ENCODE measurements at places on chromosomes 11 and 22.
A peak's percentile ranks its signal among the peaks of the same experiment; 100 is the strongest.

GRCh38 chr11:85299258-85299942 is 327.7 kb downstream of the DLG2 start:
- no peak for DNase-seq

GRCh38 chr11:59403546-59403945 is 22.7 kb downstream of the OR5A2 start:
- DNase-seq = no peak

- no peak for DNase-seq
These were observed 11.9 kb downstream of the TMEM121B start for GRCh38 chr22:17109113-17109865.

- no peak for DNase-seq
These were observed 6.6 kb downstream of the KLHL22 start for GRCh38 chr22:20488946-20489345.

- DNase-seq = no peak
These were observed 37.4 kb downstream of the KCNQ1 start for GRCh38 chr11:2482204-2482603.

DNA sequence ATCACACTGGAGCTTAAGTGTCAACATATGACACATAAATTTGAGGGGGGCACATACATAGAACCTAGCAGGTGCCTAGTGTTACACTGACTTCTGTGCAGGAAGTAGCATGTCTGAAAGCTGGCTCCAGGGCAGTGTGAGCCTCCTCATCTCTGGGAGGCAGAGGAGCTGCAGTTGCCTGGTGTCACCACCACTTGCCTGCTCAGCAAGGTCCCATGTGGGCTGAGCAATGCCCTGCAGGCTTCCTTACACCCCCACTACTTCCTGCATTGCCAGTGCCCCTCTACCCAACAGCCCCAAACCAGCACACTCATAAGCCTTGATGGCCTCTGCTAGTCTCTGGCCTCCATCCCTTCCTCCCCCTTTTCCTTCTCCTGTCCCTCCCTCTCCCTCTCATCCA is 165.8 kb downstream of the BUD13 start:
- DNase-seq = no peak

DNA sequence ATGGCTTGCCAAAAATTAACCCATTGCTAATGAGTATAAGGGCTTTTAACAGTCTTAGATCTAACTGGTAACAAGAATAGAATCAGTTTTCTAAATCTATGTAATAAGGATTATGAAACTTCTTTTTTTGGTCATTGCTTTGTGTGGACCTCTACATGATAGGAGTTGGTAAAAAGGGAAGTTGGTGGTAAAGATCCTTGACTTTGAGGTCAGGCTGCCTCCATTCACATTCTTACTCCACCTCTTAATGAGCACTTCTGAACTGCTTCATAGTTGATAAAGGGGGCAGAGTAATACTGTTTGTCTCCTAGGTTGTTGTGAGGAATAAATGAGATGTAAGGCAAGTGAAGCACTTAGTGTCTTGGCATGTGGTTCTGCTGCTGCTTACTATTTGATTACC is 10.6 kb downstream of the EIF3M start:
- DNase-seq = no peak

DNA sequence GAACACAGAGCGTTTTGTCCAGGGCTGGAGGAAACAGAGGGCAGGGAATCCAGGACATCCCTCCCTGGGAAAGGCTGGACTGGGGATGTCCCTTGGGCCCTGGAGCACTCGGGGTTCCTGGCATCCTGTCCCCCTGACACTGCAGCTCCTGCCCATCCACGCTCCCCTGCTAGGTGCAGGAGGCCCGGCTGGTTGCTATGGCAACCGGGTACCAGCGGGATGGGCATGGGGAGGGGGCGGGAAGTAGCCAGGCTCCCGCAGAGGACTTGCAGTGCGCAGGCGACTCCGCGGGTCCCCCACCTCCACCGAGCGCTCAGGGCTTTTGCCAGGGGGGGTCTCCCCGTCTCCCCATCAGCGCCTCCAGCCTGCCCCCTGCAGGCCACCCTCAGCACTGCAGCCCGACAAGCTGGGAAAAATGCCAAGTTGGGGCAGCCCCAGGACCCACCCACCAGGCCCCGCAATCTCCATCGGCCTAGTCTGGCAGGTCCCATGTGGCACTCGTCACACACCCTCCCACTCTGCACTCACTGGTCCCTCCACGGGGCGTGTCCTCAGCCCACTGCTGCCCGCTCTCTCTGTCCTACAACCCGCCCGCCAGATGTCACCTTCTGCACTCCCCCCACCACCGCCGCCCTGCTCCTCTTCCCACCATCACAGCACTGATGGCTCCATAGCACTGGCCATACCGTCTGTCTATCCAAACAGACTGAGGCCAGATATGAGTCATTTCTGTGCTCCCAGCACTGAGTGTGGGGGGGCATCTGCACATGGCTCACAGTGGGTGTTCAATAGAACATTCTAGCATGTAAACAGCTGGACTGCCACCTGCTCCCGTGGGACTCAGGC is 31.5 kb downstream of the KIAA0930 start:
- DNase-seq = peak; percentile 13

- DNase-seq = no peak
These were observed 52.5 kb upstream of the NNMT start for GRCh38 chr11:114243461-114244372.

GRCh38 chr22:23564276-23564675 is 15.8 kb downstream of the IGLL1 start:
- DNase-seq = no peak

DNA sequence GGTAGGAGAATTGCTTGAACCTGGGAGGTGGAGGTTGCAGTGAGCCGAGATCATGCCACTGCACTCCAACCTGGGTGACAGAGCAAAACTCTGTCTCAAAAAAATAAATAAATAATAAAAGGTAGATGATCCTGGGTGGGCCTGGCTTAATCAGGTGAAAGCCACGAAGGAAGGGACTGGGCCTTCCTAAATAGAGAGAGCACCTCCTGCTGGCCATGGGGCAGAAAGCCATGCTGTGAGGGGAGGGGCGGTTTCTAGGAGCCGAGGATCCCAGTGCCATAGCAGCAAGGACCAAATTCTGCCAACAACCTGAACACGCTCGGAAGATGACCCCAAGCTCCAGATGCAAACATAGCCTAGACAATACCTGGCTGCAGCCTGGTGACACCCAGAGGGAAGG is 24.5 kb upstream of the DGKZ start:
- DNase-seq = no peak

DNA sequence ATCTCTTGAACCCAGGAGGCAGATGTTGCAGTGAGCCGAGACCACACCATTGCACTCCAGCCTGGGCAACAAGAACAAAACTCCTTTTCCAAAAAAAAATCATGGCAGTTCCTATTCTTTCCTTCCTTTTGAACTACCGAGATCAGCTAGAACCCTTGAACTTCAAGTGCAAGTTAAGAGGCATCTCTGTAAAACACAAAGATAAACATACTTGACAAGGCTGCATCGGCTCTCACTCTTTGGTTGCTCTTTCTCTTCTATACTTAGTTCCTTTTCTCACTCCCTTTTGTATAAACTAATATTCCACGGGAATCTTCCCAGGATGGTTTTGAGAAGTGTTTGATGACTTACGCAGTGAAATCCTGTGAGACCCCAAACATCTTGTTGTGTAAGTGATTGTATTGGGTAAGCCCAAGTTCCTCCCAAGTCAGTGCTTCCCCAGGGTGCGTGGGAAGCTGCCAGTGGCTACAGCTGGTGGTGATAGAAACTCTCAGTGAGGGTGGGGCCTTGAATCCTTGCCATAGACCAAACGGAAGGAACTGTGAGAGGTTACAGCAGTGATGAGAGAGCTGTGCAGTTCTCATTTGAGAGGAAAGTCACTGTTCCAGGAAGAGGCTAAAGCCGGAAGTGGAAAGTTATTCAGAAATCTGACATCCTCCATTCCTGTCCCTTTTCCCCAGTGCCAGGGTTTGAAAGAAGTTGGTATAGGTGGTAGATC is 24.1 kb upstream of the CDC42EP2 start:
- no peak for DNase-seq

DNA sequence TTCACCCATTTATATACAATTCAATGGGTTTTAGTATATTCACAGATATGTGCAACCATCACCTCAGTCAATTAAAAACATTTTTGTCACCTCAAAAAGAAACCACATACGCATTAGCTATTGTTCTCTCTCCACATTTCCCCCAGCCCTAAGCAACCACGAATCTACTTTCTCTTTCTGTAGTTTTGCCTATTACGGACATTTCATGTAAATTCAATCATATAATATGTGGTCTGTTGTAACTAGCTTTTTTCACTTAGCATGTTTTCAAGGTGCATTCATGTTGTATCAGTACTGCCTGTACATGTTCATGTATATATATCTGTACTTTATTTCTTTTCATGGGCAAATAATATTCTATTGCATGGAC is 104.7 kb upstream of the RRM1 start:
- DNase-seq = no peak

DNA sequence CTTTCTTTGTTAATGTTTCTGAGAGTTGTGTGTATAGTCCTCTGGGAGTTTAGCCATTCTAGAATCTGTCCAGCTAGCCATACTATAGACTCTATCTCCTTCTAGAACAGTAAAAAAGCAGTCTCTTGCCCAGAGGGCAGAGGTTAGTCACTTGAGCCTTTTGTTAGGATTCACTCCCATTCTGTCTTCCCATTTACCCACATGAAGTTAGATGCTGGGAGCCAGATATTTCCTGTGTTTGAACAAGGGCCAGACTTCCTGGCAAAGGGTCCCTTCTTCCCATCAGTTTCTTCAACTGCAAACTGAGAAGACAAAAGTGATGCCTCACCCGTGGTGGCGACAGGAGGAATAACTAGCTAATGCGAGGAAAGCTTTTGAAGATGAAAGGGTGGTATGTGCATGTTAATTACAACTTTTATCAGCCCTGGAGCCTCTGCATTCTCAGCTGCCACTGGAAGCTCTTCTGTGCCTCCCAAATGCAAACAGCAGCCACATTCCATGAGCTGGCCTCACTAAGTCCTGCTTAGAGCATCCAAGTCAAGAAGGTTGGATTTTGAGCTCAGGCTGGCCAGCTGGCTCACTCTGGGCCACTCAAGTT is 12.8 kb downstream of the CD44 start:
- DNase-seq = no peak

GRCh38 chr11:1194977-1195681 is 27.7 kb upstream of the MUC5B start:
- DNase-seq = no peak

DNA sequence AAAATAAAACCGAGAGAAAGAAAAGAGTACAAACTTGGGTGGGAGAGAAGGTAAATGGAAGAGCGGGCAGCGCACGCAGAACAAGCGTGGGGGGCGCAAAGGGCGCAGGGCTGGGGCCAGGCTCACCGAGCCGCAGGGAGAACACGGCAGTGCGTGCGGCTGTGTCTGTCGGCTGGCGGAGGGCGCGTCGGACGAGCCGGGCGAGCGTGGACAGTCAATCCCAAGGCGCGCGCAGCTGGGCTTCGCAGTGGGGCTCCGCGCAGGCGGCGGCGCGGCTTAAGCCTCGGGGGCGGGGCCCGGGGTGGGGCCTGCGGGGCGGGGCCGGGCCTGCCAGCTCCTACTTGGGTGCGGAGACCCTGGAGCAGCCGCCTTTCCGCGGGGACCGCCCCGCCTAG is at the start of gene UCP2:
Gene UCP2 (minus strand): TSS at position 249 of the 395 bp plus-strand sequence. CDS start 4,465 bp downstream, outside the sequence.
- peak; percentile 65 for DNase-seq

DNA sequence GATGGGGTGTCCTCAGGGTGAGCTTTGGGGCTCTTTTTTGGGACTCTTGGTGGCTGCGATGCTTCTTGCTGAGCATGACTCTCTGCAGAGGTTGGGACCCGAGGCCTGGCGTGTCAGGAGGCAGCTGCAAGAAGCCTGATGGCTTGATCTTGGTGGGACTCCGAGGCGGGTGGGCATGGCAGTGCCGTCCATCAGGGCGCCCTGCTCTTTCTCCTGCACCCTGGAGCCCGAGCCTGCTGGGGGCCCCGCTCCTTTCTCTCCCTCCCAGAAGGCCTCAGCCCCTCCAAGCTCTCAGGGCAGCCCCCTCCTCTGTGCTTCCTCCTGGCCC is 432.7 kb downstream of the TBC1D22A start:
- no peak for DNase-seq

DNA sequence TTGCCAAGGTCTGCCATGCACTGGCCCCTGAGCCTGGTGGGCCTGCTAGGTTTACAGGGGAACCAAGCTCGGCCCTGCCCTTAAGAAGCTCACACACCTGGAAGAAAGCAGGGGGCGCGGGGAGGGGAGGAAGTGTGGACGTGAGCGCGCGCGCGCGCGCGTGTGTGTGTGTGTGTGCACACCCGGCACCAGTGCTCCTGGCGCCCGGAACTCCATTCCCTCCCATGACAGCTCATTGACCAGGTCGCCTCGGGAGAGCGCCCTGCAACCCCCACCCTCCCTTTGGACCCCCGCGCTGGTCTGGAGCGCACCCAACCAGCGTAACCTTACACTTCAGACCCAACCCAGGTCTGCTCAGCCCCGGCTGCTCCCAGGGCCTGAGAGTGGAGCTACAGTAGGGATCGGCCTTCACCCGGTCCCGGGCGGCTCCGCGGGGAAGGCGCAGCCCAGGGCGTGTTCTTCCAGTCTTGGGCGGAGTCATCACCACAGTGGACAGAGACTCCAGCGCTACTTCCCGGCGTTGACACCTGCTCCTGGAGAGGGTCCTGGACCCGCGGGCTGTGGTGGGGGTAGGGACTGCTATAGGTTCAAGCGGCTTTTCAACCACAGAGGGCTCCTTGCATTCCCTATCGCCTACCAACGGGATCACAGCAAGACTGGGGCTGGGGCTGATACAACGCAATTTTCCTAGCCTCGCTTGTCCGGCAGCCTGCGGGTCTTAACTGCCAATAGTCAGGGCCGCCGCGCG is 1.5 kb downstream of the GALNT18 start:
- no peak for DNase-seq

DNA sequence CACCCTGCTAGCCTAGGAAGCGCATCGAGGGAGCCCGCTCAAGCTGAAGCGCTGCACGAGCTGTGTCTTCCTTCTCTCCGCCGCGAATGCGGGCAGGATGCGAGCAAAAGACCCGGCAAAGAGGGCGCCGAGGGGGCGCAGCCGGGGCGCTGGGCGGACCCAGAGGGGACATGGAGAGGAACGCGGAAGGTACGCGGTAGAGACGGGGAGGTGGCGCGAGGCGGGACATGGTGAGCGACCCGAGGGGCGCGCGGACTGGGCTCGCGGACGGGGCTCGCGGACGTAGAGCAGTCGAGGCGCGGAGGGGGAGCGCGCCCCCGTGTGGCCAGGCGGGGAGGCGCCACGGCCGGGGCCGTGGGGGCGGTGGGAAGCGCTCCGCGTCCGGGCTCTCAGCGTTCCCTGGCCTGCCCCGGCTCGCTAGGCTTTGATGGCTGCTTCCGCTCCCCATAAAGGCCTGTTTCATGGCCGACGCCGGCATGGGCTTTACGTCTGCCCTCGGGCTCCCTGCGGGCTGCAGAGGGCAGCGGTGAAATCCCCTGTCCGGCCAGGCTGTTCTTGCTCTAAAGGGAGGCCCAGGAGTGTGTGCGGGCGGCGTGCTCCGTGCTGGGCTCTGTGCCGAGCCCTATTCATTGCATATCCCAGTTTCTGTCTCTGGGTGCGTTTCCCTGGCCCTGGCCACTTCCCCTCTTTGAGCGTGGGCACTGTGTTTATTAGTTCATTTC is 31.2 kb upstream of the TRIM29 start:
- DNase-seq = peak; percentile 28

- no peak for DNase-seq
These were observed 66.2 kb downstream of the MICAL3 start for GRCh38 chr22:17958166-17958565.
